ENCODE measurements at places on chromosomes 6 and 20.
A peak's percentile ranks its signal among the peaks of the same experiment; 100 is the strongest.

- peaks cover 4% of the 10 kb centered on the region for H3K36me3 ChIP-seq
- peaks cover 15% of the 10 kb centered on the region for H3K4me1 ChIP-seq
- peaks cover 49% of the 10 kb centered on the region for H3K27me3 ChIP-seq
- H3K4me3 ChIP-seq, result peak overlapping the region; percentile 65
- no peak overlapping the region for H3K27ac ChIP-seq
These were observed 61.2 kb downstream of the SRC start for GRCh38 chr20:37407019-37407566.

DNA sequence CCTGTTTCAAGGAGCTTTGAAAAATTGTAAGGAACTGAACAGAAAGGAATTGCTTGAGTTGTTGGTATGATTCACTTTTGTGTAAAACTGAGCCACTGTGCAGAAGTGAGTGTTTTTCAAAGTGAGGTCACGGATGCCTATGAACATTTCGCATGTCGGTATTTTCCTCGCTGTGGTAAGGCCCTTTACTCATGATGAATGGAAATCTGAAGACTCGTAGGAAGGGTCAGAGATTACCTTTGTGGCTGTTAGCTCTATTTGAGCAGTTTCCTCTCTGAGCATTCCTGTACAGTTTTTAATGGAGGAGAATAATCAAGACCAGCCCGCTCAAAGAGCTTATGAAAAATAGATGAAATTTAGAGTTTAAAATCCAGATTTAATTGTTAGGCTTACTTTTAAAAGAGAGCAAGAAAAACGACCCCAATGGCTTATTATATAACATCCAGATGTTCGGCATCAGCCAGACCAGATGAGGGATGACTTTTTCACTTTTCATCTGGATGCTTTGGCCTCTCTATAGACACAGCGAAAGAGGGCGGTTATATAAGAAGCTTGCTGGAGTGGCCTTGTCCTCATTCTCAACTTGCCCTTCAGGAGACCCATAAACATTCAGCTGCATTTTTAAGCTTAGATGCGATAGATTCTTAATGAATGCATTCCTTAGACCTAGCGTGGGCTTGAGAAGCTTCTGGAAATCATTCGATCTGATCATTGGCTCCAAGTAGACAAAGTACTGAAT, 99.5 kb downstream of the CD83 start:
- peaks cover 2% of the 10 kb centered on the region for H3K4me1 ChIP-seq
- no peak overlapping the region for H3K4me3 ChIP-seq
- no peaks in the 10 kb centered on the region for H3K36me3 ChIP-seq
- no peak for DNase-seq
- peaks cover 16% of the 10 kb centered on the region for H3K27me3 ChIP-seq

GRCh38 chr20:57317316-57317788, 12.3 kb upstream of the SPO11 start:
- H3K4me1 ChIP-seq, result no peaks in the 10 kb centered on the region
- no peak overlapping the region for H3K4me3 ChIP-seq
- no peak for DNase-seq
- no peaks in the 10 kb centered on the region for H3K36me3 ChIP-seq
- peaks cover 61% of the 10 kb centered on the region for H3K27me3 ChIP-seq

DNA sequence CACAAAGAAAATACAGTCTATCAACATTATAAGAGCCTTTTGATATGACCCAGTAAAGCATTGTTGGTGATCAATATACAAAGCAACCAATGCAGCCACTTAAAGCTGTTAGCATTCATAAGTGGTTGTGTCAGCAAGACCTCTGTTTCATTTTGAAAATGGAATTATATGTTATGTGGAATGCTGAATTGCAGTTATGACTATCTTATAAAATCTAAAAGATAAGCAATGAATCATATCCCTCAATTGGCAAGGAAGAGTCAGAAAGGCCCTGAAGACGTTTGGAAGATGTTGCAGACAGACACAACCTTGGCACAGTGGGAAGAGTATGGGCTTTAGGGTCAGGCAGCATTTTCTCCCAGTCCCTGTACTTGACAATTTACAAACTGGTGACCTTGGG, 93.8 kb upstream of the RNF217 start:
- H3K27me3 ChIP-seq, result no peaks in the 10 kb centered on the region
- DNase-seq, result no peak
- no peak overlapping the region for H3K4me3 ChIP-seq
- no peaks in the 10 kb centered on the region for H3K36me3 ChIP-seq
- H3K4me1 ChIP-seq, result no peaks in the 10 kb centered on the region

GRCh38 chr6:65638047-65638831, 68.8 kb downstream of the EYS start:
- no peak overlapping the region for H3K4me3 ChIP-seq
- H3K27me3 ChIP-seq, result no peaks in the 10 kb centered on the region
- H3K36me3 ChIP-seq, result no peaks in the 10 kb centered on the region
- H3K4me1 ChIP-seq, result no peaks in the 10 kb centered on the region
- H3K27ac ChIP-seq, result no peak overlapping the region
- DNase-seq, result no peak

DNA sequence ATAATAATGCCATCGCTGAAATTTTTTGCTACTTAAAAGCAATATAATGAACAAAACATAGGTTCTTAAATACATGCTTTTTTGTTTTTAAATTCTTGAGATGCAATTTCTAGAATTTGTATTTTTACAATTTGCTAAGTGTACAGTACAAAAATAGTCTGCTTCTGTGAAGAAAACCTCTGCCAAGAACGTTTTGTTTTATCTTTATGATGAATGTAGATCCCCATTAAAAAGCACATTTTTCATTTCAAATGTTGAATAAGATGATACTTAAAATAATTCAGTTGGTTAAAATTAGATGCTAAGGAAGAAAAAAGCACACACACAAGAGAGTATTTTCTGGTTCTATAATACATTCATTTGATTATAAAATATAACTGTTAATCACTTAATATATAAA, 1358.5 kb upstream of the CITED2 start:
- no peak overlapping the region for H3K4me3 ChIP-seq
- peaks cover 7% of the 10 kb centered on the region for H3K27me3 ChIP-seq
- H3K4me1 ChIP-seq, result no peaks in the 10 kb centered on the region
- no peaks in the 10 kb centered on the region for H3K36me3 ChIP-seq
- DNase-seq, result no peak

Data from central memory CD8-positive, alpha-beta T cell (primary cell).